ENCODE measurements at places on chromosomes 3 and 15.

GRCh38 chr15:75112278-75112847 lies 89.0 kb downstream of the PPCDC start:
- no peak for DNase-seq

DNA sequence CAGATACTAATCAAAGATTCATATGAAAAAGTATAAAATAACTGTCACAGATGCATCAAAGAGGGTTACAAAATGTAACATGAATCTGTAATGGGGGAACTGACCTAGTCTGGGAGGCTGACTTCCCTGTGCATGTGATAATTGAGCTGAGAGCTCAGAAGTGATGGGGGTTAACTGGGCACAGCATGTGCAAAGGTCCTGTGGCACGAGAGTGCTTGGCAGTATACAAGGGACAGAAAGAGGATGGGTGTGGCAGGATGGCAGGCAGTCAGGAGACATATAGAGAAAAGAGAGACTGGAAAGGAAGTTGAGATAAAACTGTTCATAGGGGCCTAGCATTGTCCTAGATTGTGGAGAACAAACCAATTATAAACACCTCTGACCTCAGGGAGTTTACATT lies 47.8 kb upstream of the IREB2 start:
- no peak for DNase-seq

- no peak for DNase-seq
Observed at GRCh38 chr3:59249698-59250361, 200.0 kb upstream of the CFAP20DC start.

DNA sequence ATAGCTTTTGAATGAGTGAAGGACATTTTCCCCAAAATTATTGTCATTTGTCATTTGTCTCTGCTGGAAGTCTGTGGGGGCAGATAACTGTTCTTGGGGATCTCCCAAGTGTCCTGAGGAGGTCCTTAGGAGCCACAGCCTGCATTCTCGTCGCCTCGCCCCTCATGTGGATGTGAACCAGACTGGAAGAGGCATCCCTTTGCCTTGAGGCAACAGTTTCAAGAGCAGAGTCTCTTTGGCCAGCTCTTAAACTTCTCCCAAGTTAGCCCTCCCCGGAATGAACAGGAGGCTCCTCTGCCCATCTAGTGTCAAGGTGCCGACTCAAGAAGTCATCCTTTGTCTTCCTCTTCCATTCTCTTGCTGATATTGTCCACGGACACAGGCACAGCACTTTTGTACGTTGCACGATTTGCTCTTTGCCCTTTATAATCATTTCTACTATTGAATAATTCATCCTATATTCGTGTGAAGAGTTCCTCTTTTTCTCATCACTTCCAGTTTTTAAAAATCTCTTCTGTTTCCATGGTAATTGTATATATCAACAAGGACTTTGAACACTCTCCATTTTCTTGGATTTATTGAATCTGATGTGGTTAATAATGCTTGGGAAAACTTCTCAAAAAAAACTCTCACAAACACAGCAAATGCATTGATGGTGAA lies 40.8 kb upstream of the CD47 start:
- DNase-seq: no peak

GRCh38 chr3:159800434-159801155 lies 188.0 kb upstream of the IL12A start:
- DNase-seq: no peak

Measured in islet precursor cell (in vitro differentiated cells).